ENCODE measurements at places on chromosomes 5 and 9.
A peak's percentile ranks its signal among the peaks of the same experiment; 100 is the strongest.

DNA sequence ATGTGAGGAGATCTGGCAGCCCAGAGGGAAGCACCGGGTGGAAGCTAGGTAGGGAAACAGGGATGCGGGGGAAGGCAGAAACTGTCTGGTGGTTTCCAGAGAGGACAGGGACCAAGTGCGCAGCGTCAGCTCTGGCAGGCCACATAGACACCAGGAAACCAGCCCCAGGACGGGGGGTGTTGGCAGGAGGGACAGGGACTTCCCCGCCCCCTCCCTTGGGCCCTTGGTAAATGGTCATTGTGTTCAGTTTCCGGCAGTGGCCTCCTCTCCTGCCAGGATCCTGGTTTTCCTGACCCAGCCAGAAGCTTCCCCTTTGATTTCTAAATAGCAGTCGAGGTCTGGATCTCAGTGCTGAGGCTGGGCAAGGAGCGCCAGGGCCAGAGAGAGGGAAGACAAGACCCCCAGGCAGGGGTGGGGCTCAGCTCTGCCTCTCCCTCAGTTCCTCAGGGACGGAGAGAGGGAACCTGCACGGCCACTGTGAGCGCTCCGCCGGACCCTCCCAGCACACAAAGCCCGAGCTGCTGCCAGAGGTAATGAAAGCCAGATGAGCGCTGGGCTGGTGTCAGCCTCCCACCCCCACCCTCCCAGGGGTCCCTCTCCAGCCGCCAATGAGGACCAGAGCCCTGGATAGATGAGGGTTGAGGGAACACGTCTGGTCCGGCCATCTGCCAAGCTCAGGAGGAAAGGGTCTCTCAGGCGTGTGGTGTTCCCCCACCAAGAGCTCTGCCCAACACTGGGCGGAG, 1.8 kb downstream of the RALGDS start:
- H3K27ac ChIP-seq: peak overlapping the region; percentile 94
- no peaks in the 10 kb centered on the region for H3K36me3 ChIP-seq
- peak overlapping the region; percentile 83 for H3K4me3 ChIP-seq

DNA sequence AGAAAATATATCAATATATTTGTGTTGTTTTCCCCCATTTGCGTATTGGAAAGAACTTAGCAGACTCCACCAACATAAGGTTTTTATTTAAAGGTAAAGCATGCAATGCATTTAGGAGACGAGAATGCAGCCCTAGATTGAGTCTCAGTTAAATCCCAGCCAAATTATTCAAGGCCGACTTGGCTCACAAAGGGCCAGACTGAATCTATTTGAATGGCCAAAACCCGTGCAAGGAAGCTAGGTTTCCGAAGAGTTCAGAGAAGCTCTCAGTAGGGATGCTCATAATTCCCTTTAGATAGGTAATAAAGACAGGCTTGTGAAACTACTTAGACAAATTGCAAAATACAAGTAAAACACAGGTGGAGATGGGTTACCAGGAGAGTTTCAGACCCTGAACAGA, 520.3 kb downstream of the CDH9 start:
- no peaks in the 10 kb centered on the region for H3K4me1 ChIP-seq
- H3K27me3 ChIP-seq: no peaks in the 10 kb centered on the region
- DNase-seq: no peak
- H3K36me3 ChIP-seq: no peaks in the 10 kb centered on the region
- H3K27ac ChIP-seq: no peak overlapping the region

DNA sequence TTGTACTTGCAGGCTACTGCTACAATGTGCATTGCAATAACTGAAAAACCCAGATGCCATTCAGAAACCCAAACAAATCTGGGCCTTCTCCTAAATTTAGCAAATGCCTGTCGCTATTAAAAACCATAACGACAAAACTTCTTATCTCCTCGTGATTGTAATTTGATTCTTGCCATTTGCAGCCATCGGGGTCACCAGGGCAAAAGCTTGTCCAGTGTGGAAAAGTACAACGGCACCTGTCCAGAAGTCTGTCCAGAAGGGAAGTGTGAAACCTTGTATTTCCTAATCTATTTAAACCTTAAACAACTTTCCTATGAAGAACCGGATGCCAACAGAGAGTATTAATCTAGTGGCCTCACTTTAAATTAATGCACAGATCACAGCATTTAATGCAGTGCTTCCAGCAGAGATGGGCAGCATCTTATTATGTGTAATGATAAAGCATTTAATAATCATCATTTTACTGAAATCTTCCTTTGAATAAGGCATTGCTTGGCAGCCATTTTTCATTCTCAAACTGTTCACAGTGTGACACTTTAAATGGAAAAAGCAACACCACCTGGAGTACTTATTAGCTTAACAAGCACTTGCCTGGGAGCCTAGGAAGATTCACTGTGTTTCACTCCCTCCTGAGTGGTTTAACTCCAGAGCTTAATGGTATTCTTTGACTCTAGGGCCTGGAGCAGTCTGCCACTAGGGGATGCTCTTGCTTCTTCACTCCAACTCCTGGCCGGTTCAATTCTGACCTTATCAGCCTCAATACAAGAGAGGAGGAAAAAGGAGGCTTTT, 4.9 kb upstream of the C7 start:
- no peak overlapping the region for H3K4me3 ChIP-seq
- no peaks in the 10 kb centered on the region for H3K27me3 ChIP-seq
- H3K27ac ChIP-seq: peak overlapping the region; percentile 56
- no peaks in the 10 kb centered on the region for H3K36me3 ChIP-seq
- H3K4me1 ChIP-seq: no peaks in the 10 kb centered on the region
- DNase-seq: peak; percentile 73

- H3K36me3 ChIP-seq: peaks cover 6% of the 10 kb centered on the region
- no peaks in the 10 kb centered on the region for H3K4me1 ChIP-seq
- H3K27me3 ChIP-seq: no peaks in the 10 kb centered on the region
- peak overlapping the region; percentile 82 for H3K27ac ChIP-seq
Measured at GRCh38 chr9:137116728-137117127, 2.2 kb upstream of the DPP7 start.

DNA sequence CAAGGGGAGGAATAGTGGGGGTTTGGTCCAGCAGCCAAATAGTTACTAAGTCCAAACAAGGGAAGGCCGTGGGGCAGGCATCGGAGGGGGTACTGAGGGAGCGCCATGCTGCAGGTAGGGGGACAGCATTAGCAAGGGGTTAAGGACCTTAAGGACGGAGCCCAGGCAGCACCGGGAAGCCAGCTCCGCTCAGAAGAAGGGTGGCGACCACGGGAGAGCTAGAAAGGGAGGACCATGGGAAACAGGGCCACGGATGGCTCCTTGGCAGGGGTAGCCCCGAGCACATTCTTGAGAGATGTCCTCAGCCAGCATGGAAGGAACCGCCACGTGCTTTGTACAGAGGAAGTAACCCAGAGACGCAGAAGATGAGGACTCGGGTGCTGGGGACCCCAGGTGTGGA, 76.2 kb upstream of the STXBP1 start:
- peak; percentile 70 for DNase-seq
- H3K27me3 ChIP-seq: no peaks in the 10 kb centered on the region
- peaks cover under 1% of the 10 kb centered on the region for H3K36me3 ChIP-seq
- H3K27ac ChIP-seq: peak overlapping the region; percentile 51

- H3K36me3 ChIP-seq: no peaks in the 10 kb centered on the region
- H3K4me3 ChIP-seq: no peak overlapping the region
- DNase-seq: no peak
- no peaks in the 10 kb centered on the region for H3K4me1 ChIP-seq
Measured at GRCh38 chr5:116864157-116864837, 289.7 kb upstream of the SEMA6A start.

- H3K4me1 ChIP-seq: no peaks in the 10 kb centered on the region
- DNase-seq: no peak
- no peaks in the 10 kb centered on the region for H3K27me3 ChIP-seq
Measured at GRCh38 chr5:135060021-135060420, 26.0 kb upstream of the PITX1 start.

GRCh38 chr5:143921525-143922311, 109.8 kb downstream of the HMHB1 start:
- no peak overlapping the region for H3K4me3 ChIP-seq
- H3K36me3 ChIP-seq: no peaks in the 10 kb centered on the region
- H3K27me3 ChIP-seq: no peaks in the 10 kb centered on the region
- H3K4me1 ChIP-seq: peaks cover 11% of the 10 kb centered on the region
- no peak overlapping the region for H3K27ac ChIP-seq

- DNase-seq: no peak
- no peaks in the 10 kb centered on the region for H3K27me3 ChIP-seq
- H3K36me3 ChIP-seq: no peaks in the 10 kb centered on the region
- no peak overlapping the region for H3K27ac ChIP-seq
- no peaks in the 10 kb centered on the region for H3K4me1 ChIP-seq
- no peak overlapping the region for H3K4me3 ChIP-seq
Measured at GRCh38 chr5:104345222-104346016, 782.8 kb upstream of the NUDT12 start.

DNA sequence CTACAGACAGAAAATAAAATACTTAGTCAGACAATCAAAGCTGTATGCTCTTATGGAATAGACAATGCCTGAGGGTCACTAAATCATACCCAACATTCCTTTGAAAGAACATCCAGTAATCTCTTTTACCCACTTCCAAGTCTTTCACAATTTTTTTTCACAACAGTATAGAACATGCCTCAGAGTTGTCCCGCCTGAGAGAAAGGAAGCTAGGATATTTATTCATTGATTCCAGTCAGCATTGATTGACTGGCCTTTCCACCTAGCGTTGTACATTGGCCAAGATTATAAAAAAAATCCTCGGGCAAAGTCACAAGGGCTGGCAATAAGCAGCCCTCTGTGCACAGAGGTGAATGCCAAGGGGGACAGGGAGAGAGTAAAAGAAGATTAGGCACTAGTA, 318.1 kb upstream of the PIK3R1 start:
- no peaks in the 10 kb centered on the region for H3K4me1 ChIP-seq
- no peaks in the 10 kb centered on the region for H3K27me3 ChIP-seq
- H3K27ac ChIP-seq: no peak overlapping the region
- DNase-seq: no peak

GRCh38 chr5:40873286-40873880, 32.2 kb downstream of the CARD6 start:
- no peak overlapping the region for H3K27ac ChIP-seq
- no peak for DNase-seq
- H3K27me3 ChIP-seq: no peaks in the 10 kb centered on the region

DNA sequence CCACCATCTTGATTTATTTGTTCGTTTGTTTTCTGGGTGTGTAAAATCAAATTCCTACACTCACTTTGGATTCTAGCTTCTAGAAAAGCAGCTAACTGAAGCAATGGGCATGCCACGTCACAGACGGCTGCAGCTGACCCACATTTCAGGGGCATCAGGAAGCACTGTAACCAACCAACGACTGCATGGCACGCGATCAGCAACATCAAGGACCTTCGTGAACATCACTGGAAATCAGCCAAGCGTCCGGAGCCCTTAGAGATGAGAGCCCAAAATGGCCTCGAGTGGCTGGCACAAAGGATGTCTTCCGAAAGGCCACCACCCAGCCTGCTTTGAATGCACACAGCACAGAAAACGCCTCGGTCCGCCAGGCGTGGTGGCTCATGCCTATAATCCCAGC, 191.1 kb downstream of the OLFM1 start:
- H3K36me3 ChIP-seq: no peaks in the 10 kb centered on the region
- no peak overlapping the region for H3K27ac ChIP-seq
- H3K27me3 ChIP-seq: no peaks in the 10 kb centered on the region
- DNase-seq: no peak

DNA sequence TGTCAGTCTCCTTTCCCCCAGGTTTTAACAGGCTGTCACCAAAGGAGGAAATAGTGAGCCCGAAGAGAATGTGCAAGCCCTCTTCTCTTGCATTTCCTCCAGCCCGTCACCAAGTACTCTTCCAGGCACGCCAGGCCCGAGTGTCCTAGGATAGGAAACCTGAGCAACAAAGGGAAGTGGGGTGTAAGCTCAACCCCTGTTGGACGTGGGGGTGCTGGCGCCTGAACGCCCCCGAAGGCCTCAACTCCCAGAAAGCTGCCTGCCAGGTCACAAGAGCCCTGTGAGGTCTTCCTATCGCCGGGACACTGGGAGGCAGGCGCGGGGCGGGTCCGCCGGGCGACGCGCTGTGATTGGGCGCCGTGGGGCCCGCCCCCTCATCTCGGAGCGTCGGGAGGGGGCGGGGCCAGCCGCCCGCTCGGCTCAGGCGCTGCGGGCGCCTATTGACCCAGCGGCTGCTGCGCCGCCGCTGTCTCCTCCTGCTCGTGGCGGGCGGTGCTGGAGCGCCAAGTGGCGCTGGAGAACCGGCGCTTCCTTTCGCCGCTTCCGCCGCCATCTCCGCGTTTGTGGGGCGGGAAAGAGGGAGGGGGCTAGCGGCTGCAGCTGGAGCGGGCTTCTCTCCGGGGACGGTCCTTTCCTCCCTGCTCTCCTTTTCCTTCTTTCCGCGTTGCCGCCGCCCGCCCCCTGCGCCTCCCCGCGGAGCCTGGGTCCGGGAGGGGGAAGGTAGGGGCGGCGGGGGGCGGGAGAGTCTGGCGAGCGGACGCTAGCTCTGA, 572 bp upstream of the MAN2A1 start:
- H3K27me3 ChIP-seq: no peaks in the 10 kb centered on the region
- peak overlapping the region; percentile 97 for H3K4me3 ChIP-seq
- H3K27ac ChIP-seq: peak overlapping the region; percentile 97
- H3K4me1 ChIP-seq: no peaks in the 10 kb centered on the region

DNA sequence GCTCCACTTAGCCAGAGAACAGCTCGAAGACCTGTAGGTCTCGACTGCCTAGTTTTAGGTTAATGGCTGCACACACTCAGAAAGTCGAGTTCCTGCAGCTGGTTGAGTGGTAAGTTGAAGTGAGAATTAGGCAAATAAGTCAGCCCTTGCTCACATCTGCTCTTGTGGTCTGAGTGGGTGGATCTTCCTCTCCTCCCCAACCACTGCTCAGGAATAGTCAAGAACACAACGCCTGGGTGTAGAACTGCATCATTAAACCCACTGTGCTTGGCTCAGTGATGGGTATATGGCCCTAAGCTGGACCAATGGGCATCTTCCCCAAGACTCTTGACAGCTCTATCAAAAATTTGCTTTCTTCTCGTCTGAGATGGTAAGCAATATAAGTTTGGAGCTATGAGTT, 20.9 kb upstream of the ADAM19 start:
- H3K27me3 ChIP-seq: no peaks in the 10 kb centered on the region
- H3K4me3 ChIP-seq: no peak overlapping the region
- no peak overlapping the region for H3K27ac ChIP-seq
- no peaks in the 10 kb centered on the region for H3K4me1 ChIP-seq
- no peaks in the 10 kb centered on the region for H3K36me3 ChIP-seq

Data from right atrium auricular region (tissue), 2 donors.